Stimulated activated CD4-positive, alpha-beta T cell treated with anti-CD3 and anti-CD28 coated beads, TNF-alpha, amount 100 ng/mL, for 24 hours (primary cell): ENCODE measurements at places on chromosomes 2 and 18.

DNA sequence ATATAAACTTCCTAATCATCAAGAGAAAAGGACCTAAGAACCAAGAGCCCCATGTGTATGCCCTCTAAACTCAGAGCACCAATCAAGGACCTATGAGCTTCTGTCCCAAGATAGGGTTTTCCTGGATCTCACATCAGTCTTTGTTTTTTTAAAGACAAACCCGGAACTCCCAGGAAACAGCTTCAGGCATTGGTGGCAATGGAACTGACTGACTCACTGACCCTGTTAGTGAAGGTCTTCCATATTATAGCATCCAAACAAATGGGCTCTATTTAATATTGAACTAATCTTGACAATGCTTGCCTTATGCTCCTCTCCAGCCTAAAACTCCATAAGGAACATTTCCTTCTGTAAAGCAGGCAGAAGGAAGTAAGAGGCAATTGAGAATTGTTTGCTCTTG, 63.5 kb upstream of the RPE start:
- DNase-seq = no peak

DNA sequence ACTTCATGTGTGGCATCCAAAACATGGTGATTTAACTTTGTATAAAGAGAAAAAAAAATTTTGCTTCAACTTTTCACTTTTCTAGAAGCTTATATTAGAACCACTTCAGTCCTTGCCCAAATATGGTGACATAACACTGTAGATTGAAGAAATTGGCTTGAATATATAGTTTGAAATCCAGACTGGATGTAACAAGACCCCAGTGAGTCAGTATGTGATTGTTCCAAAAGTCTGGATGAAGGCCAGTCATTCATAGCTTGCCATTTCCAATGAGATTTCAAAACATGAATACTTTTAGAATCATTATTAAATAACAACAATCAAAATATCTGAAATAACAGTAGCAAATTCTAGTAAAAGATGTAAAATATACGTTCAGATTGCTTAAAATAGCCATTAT, 104.8 kb upstream of the FN1 start:
- no peak for DNase-seq

DNA sequence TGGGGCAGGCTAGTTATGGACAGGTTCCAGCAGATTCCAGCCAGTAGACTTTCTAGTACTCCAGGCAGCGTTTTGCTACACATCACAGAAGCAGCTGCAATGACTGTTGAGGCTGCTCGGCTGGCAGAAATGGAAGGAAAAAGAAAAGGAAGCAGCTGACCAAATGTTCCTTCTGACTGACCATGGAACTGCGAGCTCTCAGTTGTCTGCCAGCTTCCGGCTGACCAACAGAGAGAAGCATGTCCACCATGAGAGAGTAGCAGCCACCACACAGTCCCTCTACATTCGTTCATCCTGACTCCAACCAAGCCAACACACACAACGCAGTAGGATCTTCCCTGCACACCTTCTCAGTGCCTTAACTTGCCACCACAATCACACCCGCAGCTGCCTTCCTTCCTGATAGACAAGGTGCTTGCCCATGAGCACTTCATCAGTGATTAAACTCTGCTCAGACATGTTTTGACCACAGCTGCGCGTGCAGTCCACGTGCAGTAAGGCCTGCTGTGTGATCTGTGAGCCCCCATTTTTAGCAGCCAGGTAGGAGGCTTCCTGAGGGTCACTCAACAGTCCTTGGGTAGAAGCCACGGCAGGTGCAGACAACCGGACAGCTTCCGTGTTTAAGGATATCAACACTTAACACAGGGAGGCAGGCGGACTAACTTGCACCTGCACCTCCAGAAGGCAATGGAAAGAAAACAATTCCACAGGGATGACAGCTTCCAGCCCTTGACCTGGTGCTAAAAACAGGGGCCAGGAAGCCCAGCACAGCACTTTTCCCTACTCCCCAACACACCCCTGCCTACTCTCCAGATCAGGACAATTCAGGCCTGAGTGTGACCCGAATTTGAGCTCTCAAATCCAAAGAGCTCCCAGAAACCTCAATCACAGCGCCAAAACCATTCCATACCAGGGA, 996 bp downstream of the TGFBRAP1 start:
- DNase-seq = no peak

GRCh38 chr2:60707750-60708371, 48.2 kb upstream of the PAPOLG start:
- DNase-seq = no peak

GRCh38 chr2:39510140-39510539, 73.1 kb upstream of the MAP4K3 start:
- no peak for DNase-seq

DNA sequence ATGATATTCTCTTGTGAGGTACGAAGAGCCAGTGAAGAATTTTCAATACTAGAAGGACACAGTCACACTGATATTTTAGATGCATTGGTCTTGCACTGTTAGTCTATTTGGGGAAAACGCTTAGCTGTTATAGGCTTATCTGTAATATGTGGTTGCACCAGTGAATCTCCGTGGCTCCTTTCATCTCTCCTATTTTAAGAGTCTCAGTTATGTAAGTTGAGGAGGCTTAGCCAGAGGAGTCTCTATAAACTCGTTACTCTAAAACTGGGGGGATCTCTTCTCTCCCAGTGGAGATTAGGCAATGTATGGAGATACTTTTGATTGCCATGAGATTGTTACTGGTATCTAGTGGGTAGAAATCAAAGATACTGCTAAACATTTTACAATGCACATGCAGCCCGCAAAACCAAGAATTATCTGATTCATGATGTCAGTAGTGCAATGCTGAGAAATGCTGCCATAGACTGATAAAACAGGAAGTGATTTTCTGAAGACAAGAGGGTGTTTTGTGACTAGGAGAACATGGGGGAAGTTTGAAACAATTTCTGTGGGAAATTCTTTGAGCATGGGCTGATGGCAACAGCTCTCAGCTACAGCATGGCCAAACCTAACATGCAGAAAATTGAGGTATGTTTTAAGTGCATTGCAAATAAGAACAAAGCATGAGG, 339.1 kb downstream of the SOX11 start:
- no peak for DNase-seq

DNA sequence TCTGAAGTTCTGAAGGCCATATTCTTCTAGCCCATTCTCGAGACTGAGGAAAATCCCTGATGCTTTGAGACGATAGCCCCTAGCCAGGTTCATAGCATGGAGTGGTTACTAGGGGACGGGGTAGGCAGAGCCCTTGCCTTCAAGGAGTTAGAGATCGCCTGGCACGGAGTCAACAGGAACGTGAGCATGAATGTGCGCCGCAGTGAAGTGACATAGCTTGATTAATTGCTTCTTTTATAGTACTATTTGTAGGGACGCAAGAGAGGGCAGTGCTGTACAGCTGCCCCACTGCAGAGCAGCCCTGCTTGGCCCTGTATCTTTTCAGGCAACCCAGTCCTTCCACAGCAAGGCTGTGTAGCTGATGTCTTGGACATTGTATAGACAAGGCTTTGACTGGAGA, 26.2 kb downstream of the HRH4 start:
- DNase-seq = no peak
